ENCODE measurements at places on chromosomes 2 and 18. TPM values are rescaled to one million over a fixed set of nuclear protein-coding genes. Genes with fewer than 3 reads are reported as not detected.

C2orf72 gene
- total RNA-seq: not detected

SCYGR4 gene
- not detected for total RNA-seq

HMSD gene
- not detected for total RNA-seq

DLX2 gene
- total RNA-seq: 0.84 TPM

LIMS4 gene
- 0.33 TPM for total RNA-seq

FOXD4L1 gene
- not detected for total RNA-seq

SP9 gene
- not detected for total RNA-seq

DNA sequence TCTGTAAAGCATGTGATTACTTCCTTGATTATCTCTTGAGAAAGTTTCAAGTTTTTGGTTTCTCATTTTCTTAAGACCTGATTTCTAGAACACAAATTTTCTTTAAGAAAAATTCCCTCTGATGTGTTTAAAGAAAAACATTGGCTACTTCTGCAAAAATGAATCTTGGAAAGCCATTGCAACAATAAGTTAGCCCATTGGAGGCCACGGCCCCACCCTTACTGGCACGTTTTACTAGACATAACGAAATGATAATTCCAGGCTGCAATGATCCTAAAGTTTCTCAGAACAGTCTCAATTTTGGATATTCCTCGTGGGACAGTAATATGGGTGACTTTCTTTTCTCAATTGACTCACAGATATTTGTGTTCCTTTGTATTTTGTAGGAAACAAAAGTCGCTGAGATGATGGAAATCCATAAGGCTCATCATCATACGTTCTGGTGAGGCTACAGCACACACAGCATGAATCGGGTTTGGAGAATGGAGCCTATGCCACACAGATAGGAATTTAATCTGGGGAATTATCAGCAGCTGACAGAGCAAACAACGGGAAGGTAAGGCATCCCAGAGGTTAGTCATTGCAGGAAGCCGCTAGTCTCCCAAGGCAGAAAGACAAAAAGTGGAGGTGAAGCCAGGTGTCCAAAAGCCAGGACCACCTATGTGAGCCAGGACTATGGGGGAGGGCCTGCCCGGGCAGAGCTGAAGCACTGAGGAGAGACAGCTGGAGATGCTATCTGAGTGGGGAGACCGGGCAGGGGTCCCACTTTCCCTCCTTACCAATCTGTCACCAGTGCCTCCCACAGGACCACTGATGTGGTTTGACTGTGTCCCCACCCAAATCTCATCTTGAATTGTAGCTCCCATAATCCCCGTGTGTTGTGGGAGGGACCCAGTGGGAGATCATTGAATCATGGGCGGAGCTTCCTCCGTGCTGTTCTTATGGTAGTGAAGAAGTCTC is 35.9 kb downstream of the SOWAHC start:
- no peak for DNase-seq

DNA sequence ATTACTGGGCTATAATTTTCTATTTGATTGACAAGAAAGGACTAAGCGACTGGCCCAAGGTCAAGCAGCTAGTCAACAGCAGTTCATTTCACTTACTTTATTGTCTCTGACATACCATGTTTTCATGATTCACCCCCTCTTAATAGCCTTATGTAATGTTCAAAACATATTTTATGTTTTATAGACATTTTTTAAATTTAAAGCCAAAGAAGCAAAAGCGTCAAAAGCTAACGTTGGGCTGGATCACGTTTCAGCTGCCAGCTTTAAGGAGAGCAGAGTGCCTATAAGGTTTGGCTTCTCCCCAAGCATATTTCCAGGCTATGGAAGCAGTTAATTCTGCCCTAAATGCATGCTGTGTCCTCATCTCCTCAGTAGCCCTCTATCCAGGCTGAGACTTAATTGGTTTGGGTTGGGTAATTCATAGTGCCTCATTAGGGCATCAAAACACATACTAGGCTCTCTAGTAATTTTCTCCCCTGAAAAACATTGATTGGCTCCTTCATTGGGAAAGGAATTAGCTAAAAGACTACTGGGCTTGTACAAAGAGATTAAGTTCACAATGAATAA is 94.8 kb upstream of the CREB1 start:
- DNase-seq: no peak

GRCh38 chr2:176854062-176854461 is 358.5 kb upstream of the HNRNPA3 start:
- DNase-seq: no peak

DNA sequence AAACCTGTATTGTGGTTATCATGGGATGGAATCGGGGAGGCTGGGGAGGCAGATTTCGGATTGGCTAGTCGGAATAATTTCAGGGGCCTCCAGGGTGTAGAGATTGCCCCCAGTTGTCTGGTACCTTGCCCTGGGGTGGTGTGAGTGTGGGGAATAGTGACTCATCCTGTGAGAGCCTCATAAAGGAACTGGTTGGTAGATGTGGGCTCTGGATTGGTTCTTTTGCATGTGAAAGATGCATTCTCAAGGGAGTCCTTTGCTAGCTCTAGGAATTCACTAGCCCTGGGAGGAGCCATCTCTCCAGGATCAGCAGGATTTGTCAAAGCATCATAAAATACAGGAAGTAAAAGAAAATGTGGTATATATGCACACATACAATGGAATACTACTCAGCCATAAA is 331.6 kb downstream of the SETBP1 start:
- no peak for DNase-seq

GRCh38 chr2:7819316-7819715 is 862.5 kb upstream of the ID2 start:
- no peak for DNase-seq

DNA sequence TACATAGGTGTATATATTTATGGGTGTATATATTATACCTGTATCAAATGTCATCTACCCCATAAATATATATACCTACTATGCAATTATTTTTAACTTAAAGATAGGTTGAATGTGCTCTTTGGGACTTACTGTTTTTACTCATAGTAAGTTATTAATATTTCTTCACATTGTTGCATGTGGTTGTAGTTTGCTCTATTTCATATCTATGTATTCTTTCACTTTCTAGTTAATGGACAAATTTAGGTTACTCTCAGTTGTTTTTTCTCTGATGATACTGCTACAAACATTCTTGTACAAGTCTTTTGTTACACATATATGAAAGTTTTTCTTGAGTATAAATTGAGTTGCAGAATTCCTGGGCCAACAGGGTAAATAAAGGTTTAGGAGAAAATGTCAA is 601.8 kb upstream of the ID2 start:
- no peak for DNase-seq

DNA sequence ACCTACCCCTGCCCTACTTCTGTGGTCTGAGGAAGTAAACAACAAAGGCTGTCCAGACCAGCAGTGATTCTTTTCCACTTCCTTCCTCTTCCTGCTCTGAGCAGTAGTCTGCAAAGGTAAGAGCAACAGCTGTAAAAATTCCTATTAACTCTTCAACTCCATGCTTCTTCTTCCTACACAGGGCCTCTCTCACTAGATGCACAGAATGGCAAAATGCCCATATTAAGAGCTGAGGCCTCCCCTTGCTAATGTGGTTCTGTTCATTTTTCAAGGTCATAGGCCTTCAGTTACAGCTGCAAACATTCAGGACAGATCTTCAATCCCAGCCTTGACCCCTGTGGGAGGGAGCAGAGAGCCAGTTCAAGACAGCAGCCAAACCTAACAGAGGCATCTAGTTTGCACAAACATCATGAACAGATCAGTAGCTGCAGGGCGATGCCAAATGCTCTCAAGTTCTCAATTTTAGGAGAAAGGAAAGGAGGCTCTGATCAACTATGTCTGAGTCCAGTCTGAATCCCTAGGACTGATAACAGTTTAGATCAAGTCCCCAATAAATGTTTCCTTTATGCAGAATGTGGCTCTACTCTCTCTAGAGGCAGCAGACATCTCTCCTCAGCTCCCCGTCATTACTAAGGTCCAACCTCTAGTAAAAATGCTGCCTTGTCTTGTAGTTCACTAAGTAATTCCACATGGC is 20.9 kb downstream of the SLC40A1 start:
- no peak for DNase-seq

- no peak for DNase-seq
Observed at GRCh38 chr2:77567723-77568122, 45.5 kb upstream of the LRRTM4 start.

DNA sequence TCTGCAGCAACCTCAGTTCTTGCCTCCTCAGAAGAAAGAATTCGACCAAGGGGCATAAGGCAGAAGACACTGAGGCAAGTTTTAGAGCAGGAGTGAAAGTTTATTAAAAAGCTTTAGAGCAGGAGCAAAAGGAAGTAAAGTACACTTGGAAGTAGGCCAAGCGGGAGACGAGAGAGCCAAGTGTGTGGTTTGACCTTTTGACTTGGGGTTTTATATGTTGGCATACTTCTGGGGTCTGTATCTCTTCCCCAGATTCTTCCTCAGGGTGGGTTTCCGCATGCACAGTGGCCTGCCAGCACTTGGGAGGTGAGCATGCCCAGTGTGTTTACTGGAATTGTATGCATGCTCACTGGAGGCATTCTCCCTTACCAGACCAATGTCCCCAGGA is 59.3 kb upstream of the ANKRD44 start:
- DNase-seq: no peak

DNA sequence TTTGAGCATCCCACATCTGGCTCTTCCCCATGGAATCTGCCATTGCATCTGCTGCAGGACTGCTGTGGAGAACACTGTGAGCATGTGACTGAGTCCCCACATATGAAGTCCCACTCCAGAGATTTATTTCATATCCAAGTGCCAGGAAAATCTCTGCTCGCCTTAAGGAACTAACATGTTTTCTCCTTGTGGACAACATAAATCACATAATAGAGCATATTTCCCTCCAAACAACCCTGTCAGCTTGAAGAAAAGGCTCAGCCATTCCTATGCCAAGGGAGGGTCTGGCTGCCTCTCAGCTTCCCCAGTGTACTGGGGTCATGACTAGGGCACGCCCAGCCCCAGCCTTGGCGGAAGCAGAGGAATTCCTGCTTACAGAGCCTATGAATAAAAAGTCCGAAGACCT is 193.7 kb downstream of the DNER start:
- no peak for DNase-seq

DNA sequence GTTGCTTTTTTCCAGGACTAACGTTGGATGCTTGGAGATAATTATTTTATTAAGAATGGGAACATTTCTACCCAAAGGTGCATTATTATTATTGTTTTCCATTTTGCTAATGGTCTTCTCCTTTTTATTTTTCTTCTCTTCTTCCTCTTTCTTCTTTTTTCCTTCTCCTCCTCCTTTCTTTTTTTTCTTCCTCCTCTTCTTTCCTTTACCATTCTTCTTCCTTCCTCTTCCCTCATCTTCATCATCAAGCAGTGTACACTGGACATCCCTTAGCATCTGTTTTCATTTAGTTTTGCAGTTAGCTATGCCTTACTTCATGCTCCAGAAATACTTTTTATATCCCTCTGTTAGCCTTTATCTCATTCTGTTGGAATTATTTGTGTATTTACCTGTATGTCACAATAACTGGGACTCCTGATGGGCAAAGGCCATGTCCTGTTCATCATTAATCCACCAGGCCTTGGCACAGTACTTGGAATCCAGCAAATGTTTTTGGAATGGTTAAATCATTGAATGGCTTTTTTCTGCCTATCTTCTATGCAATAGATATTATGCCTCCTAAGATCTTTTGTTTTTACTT is 162.7 kb downstream of the CAMKMT start:
- DNase-seq: no peak

GRCh38 chr18:7237673-7238272 is 6.9 kb downstream of the LRRC30 start:
- no peak for DNase-seq

DNA sequence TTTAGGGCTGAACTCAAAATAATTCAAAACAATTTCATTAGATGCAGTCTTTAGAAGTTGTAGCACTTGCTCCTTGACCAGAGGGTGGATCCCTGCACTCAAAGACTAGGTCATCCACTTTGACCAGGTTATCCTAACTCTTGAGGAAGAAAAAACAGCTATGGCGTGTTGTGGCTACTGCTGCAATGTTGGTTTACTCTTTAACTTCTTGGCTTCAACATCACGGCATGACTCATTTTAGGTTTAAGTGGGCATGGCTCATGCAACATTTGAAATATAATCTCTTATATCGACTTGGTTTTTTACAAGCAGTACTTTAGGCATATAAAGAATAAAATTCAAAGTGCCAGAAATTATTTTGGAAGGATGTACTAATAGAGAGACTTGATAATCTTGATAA is 35.4 kb downstream of the ANKRD29 start:
- no peak for DNase-seq

DNA sequence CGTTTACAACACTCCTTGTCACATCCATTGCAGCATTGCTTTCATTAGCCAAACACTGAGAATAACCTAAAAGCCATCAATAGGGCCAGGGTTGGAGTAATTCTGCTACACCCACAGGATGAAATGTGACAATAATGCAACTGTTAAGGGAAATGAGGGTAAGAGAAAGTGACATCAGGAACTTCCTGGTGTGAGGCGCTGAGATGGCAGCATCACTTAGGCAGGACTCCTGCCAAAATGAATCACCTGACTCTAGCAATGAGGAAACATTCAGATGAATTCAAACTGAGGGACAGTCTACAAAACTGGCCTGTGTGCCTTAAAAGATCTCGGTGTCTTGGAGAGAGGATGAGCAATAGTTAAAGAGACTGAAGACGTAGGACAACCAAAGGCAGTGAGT is 115.6 kb upstream of the AGAP1 start:
- DNase-seq: no peak

GRCh38 chr2:62110415-62111025 is 85.4 kb upstream of the B3GNT2 start:
- no peak for DNase-seq

- no peak for DNase-seq
Observed at GRCh38 chr2:235577404-235578330, 83.8 kb downstream of the AGAP1 start.

DNA sequence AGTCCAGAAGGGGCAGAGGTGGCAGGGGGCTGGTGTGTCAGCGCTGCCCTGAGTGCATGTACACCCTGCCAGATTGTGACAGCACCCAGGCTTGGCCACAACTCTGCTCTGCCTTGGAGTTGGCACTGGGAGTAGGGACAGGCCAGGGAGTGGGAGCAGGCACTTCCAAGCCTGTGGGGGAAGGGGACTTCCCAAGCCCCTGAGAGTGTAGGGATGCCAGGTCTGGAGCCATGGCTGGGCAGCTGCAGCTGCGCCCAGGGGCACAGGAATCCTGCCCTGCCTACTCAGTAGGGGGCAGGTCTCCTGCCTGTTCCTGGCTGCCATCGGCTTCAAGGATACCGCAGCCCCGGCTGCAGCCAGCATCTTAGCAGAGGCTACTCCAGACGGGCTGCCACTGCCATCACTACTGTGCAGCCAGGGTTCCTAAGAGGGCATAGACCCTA is 109.4 kb downstream of the CALCRL start:
- DNase-seq: no peak

- DNase-seq: no peak
Observed at GRCh38 chr2:211401328-211401727, 844.9 kb downstream of the CPS1 start.
